Hematopoietic multipotent progenitor cell treated with erythropoietin and hydrocortisone succinate and interleukin-3 and kit ligand, for 17 days (in vitro differentiated cells): ENCODE measurements at places on chromosomes 4 and X.

GRCh38 chr4:66590488-66591215, 920.4 kb upstream of the EPHA5 start:
- no peak for DNase-seq

GRCh38 chr4:40840985-40841571, 91.3 kb downstream of the NSUN7 start:
- DNase-seq, result peak; percentile 17

DNA sequence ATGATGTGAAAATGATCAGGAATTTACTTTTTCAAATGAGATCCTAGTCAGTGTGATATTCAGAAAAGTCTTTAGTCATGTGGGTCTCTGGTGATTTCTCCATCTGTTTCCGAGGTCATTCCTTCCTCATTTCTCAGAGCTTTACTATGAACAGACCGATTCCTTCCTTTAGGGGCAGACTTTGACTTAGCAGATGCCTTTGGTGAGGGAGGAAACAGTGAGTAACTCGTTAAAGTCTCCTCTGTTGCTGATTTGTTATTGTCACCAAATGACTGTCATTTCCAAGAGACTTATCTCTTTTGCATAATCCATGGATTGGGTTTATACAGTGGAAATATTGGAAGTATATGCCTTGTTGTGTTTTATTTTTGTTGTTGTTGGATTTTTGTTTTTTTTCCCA, 76.2 kb upstream of the CD99 start:
- no peak for DNase-seq

DNA sequence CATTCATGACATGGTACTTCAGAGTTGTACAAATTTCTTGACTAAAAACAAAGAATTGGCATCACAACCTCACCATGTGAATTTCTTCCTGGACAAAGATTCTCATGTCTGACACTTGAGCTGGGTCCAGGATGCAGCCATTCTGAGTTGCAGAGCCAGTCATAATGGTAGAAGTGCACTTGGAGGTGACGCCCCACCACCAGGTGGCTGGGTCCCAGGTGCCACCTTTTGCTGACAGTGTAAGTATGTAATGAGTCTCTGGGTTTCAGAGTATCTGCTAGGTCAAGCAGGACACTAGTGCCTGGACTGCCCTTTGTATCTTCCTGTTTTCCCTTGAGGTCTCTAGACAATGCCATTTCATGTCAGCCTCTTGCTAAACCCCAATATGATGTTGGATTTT, 36.6 kb upstream of the WDR1 start:
- no peak for DNase-seq

- no peak for DNase-seq
These were observed 641.3 kb downstream of the RPA4 start for GRCh38 chrX:97524997-97525396.

GRCh38 chrX:46574774-46575381, 1.3 kb downstream of the CHST7 start:
- no peak for DNase-seq

DNA sequence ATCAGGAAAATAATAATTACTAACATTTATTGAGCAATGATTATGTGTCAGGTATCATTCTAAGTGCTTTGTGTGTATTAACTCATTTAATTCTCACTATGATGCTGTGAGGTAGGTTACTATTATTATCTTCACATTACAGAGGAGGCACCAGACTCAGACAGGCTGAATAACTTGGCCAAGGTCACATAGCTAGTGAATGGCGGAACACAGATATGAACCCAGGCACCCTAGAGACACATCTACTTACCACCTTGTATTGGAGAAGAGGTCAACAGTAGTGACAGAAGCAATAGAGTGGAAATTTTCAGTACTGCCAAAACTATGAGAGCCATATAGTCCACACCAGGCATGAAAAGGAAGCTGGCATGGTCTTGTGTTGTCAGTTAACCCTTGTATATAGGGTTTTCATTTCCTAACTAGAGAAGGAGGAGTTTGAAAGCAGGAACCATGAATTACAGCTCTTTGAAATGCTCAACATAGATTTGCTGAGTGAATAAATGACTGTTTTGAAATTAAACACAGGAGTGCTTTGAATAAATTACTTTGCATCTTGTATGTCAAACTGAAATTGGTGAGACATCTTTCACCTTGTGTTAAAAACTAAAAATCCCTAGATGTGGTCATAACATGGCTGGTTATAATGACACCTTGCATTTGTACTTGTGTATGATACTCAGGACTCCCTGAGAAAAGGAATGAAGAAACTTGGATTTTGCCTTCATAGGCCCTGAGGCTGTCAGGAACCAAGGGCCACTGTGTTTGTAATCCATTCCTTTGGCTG, 71.8 kb downstream of the RTL9 start:
- DNase-seq, result no peak

DNA sequence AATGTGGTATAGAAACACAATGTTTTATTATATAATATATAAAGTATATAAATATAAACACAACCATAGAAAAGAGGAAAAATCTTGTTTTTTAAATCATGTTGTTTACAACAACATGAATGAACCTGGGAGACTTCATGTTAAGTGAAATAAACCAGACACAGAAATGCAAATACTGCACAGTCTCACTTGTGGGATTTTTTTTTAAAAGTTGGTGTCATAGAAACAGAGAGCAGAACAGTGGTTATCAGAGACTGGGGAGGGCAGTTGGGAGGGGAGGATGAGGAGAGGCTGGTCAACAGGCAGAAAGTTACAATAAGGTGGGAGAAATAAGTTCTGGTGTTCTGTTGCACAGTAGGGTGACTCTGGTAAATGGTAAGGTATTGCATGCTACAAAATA, 57.1 kb downstream of the FREM3 start:
- DNase-seq, result no peak

GRCh38 chr4:138406876-138407275, 164.7 kb upstream of the SLC7A11 start:
- DNase-seq, result no peak

DNA sequence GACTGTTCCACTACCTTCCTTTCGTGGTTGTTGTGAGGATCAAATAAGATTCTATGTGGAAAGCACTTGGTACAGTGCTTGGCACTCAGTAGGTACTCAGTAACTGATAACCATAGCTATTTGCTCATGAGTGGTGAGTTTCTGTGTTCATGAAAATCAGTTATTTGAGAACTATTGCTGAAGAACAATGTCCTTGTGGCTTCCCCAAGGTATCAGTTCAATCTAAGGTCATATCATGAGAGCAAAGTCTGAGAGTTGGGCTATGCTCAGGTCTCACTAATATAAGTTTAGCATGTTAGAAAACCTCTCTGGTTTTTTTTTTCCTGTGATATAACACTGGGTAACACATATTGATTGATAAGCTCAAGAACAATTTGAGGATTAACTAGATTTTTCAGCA, 147.8 kb downstream of the GRIA3 start:
- no peak for DNase-seq

DNA sequence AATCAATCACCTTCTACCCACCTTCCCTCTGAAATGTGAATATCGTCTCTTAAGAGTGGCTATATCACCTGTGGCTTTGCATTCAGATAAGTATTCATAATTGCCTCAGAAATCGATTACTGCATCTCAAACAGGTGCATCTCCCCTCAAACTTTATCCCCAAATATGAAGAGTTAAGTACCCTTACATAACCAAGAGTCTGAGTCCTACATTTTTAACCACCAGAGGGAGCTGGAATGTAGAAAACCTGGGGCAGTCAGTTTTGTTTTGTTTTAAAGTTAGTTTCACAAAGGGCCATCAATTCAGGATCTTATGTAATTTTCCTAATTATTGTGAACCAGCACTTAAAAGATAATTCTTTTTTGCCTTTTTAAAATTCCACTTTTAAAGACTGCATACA, 5.7 kb downstream of the TCEANC start:
- DNase-seq, result peak; percentile 87

GRCh38 chr4:121187206-121187605, 23.1 kb upstream of the TNIP3 start:
- no peak for DNase-seq

DNA sequence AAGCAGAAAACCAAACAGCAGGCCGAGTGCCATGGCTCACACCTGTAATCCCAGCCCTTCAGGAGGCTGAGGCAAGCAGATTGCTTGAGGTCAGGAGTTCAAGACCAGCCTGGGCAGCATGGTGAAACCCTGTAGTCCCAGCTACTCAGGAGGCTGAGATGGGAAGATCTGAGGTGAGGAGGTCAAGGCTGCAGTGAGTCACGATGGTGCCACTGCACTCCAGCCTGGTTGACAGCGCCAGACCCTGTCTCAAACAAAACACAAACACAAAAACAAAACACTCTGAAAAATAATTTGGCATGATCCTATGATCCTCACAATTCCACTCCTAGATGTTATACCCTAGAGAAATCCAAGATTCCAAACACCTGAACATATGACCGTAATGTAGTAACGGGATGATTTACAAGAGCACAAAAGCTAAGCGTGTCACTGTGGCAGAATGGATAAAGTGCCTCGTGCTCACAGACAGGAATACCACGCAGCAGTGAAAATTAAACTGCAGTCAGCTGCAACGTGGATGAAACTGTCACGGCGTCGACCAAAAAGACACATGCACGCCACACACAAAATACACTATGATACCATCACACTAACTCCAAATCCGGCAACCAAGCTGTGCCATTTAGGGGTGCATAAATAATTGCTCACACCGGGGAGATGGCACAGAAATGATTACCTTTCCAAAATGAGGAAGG, 1.7 kb downstream of the NELFA start:
- no peak for DNase-seq

- DNase-seq, result no peak
These were observed 280.5 kb downstream of the FBXW7 start for GRCh38 chr4:152255437-152255836.
